NCI-H1092 treated with DMSO at 0.1 percent for 48 hours (cell line): ENCODE measurements at places on chromosomes 1 and 21.

DNA sequence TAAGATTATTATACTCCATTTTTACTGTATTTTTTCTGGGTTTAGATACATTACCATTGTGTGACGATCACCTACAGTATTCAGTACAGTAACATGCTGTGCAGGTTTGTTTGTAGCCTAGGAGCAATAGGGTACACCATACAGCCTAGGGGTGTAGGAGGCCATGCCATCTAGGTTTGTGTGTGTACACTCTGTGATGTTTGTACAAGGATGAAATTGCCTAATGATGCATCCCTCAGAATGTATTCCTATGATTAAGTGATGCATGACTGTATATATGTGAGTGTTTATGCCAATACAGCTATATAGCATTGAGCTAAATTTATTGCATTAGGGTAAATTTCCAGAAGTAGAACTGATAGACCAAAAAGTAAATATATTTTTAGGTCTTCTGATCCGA is 23.3 kb downstream of the TUFT1 start:
- no peak for DNase-seq

GRCh38 chr1:161839591-161839990 is 73.5 kb downstream of the ATF6 start:
- DNase-seq = no peak

GRCh38 chr1:13707164-13707563 is 7.2 kb downstream of the PRDM2 start:
- no peak for DNase-seq

DNA sequence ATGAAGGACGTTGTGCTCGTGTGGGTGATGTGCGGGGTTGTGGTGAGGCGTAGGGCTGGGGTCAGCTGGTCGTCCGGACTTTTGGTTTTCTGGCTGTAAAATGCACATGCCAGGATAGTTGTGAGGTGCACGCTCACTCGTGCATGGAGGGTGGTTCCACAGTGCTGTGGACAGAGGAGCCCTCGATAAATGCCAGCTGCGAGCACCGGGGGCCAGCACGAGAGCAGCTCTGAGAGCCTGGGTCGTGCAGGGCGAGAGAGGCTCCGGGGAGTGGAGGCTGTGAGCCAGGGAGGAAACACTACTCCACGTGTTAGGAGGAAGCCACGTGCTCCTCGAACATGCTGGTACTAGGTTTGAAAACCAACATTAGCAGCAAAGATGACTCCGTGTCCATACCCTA is 39.4 kb downstream of the COL18A1 start:
- DNase-seq = no peak

- DNase-seq = no peak
Observed at GRCh38 chr1:97943354-97943753, 22.5 kb upstream of the DPYD start.

DNA sequence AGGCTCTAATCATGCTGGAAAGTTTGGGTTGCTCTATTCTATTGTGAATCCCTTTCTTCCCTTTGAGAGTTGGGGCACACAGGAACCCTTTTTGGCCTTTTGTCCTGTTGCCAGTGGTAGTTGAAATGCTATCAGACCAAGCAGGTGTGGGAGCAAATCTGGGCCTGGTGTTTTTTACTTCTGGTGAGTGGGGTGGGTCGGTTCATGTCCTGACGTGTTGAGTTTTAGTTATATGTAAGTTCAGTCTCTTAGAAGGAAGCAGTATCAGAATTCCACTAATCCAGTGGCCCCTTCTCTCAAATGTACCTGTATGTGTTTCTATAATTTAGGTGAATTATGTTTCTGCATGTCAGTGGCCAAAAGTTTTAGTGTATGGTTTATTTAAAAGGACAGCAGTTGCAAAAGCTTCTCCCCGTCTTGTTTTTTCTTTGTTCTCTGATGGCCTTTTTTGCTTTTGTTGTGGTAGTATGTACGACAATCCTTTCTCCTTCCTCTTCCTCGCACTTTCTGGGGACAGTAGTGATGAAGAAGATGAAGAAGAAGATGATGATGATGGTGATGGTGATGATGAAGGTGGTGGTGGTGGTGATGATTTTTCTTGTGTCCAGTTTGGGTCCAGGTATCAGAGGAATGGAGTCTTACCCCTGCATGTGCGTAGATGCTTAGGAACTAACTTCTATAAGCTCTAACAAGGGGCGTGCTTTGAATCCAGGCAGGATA is 74.2 kb downstream of the UBE4B start:
- DNase-seq = no peak

GRCh38 chr1:75188892-75189291 is 54.7 kb downstream of the LHX8 start:
- DNase-seq = no peak

GRCh38 chr1:239764546-239764945 is 327.1 kb upstream of the FMN2 start:
- no peak for DNase-seq

DNA sequence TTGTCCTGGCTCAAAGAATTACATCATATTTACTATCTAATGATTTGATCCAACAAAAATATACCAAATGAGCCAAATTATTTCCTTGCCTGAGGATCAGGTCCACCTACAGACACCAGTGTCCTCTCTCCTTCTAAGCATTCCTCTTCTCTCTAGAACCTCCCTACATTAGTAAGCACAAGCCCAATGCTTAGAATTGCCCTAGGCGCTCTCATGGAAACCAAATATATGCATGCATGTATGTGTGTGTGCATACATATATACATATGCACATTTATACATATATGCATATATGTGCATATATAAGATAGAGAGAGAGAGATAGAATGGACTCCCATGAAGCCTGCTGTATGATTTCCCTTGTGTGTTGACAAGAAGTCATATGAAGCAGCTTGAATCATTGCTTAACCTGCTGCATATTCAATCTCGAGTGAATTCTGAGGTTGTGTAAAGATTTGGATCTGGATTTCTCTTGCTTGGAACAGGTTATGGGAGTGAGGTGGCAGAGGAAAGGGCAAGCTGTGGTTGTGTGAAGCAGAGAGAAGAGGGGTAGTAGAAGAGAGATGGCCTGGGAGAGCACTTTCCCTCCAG is 66.1 kb downstream of the SPAG17 start:
- DNase-seq = no peak

- DNase-seq = peak; percentile 99
Observed at GRCh38 chr1:37038227-37039093, 4.1 kb upstream of the GRIK3 start.

DNA sequence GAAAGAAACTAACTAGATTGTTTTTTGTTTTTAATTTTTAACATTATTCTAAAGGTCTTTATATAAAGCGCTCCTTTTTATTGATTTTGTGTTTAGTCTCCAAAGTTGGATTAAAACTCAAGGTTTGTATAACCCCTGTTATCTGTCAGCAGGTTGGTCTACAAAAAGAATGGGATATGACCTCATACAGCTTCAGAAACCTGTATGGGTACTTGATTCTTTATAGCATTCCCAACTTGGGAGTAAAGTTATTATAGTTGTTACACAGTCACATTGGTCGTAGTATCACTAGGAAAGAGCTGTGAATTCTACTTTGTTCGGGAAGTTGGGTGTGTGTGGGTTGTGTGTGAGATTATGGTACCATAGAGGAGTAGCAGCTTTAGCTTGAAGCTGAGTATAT is 52.4 kb downstream of the ZMYM4 start:
- no peak for DNase-seq

GRCh38 chr1:224684979-224685425 is 68.9 kb downstream of the CNIH3 start:
- no peak for DNase-seq

DNA sequence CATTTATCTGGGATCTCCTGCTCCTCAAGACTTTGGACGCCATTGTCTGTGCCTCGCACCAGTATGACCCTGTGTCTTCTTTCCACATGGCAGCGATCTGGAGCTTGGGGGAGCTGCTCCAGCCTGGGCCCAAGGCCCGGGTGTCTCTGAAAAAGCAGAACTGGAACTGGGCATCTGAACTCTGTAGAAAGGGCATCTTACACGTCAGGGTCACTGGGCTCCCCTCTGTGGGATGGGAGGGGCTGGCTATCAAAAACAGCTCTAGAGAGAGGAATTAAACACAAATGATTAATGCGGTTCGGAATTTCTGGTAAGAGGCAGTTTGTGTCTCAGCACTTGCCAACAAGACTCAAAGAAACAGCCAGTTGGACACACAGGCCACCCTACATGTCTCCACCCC is 16.1 kb downstream of the FCRL1 start:
- DNase-seq = no peak

DNA sequence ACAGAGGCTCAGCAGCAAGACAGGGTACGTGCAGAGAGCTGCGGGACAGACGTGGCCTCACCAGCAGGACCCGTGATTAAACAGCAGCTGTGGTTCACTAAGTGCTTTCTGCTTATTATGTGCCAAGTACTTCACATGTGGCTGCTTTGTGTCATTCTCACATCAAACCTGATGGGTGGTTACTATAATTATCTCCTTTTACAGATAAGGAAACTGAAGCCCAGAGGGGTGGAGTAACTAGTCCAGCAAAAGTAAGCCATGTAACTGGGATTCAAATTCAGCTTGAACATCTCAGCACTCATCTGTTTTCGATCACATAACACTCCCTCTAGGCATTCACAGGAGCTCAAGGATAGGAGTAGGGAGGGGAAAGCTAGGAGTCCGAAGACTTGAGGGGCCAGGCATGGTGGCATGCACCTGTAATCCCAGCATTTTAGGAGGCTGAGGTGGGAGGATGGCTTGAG is 50.8 kb upstream of the CLIC4 start:
- peak; percentile 83 for DNase-seq

DNA sequence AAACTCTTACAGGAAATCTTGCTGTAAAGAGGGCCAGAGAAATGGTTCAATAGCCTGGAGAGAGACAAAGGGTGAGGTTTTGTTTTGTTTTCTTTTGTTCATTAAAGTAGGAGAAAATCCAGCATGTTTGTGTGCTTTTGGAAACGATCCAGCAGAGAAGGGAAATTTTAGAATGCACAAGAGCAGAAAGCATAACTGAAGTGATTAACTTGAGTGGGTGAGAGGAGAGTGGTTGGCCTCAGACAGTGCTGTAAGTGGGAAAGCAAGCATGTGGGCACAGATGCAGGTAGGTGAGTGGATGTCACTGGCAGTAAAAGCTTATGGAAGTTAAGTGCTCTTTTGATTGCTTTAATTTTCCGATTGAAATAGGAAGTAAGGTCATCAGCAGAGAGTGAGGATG is 50.2 kb downstream of the EEIG2 start:
- DNase-seq = peak; percentile 97

DNA sequence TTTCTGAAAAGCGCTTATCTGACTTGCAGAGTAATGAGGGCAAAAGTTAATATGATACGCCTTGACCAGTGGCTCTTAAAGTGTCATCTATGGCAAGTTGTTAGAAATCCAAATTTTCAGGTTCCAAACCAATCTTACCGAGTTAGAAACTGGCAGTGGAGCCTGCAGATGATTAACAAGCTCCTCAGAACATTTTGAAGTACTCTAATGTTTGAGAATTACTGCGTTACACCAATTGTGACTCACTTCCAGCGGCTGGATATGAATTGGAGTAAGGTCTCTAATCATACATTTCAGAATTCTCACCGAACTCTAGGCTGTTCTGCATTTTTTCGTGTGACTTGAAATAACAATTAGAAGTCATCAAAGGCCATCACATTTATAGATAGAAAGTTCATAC is 73.5 kb upstream of the TMPRSS15 start:
- no peak for DNase-seq

DNA sequence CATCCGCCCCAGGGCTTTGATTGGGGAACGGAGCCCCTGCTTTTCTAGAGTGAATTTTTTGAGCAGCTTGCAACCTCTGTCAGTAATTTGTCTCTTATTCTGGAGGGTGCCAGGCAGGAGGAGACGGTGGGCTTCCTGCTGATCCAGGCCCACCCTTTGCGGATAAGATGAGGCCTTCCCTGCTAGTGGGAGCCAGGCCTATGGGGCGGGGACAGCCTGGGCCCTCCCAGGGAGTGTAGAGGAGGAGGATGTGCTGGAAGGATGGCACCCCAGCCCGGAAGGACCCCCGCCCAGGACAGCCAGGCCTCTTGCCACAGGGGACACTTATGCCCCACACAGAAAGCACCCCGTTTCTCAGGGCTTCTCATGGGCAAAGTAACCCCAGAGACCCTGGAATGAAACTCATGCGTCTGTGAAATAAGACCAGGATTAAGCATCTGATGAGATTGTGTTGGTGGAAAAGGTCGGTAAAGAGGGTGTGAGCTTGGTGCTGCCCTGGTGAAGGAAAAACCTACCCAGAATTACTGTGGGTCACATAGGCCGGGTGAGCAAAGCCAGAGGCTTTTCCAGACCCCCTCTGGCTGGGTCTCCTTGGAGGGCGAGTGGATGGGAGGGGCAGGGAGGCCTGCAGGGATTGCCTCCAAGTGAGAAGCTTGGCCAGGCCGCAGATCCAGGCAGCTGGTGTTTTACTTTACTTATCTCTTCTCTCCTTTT is 118.7 kb downstream of the SIK1 start:
- DNase-seq = no peak

GRCh38 chr1:228101994-228102790 is 933 bp downstream of the C1orf35 start:
- peak; percentile 53 for DNase-seq

GRCh38 chr21:31293986-31294385 is 50.1 kb downstream of the TIAM1 start:
- DNase-seq = no peak

- DNase-seq = no peak
Observed at GRCh38 chr1:3215198-3216014, 146.4 kb downstream of the PRDM16 start.

DNA sequence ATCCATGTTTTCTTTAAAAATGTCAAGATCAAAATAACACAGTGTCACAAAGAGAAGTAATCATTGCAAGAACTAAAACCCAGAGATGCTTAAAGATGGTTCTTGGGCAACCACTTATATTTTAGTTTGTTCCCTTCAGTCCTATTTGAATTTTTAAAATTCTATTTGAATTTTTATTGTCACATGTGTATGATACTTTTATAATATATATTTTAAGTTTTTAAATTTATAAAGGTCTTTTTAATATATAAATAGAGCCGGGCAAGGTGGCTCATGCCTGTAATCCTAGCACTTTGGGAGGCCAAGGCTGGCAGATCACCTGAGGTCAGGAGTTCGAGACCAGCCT is 22.3 kb upstream of the DISC1 start:
- no peak for DNase-seq

DNA sequence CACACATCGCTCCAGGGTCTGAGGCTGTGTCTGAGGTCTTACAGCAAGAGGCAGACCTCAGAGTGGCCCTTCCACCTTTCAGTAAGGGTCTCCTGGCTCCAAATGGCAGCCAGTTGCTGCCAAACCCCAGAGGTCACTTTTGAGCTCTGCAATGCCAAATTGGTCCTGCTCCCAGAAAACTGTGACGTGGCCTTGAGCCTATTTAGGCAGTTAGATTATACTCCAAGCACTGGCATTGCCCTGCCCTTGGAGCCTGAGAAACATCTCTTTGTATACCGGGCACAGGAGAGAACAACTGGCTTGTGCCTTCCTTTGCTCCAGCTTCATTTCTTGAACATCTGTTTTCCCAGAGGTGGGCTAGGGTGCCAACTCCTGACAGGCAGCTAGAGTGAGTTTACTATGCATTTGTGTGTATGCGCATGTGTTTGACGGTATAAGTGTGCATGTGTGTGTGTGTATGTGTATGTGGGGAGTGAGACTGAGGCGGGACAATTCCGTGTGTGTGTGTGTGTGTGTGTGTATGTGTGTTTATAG is 134.5 kb downstream of the IER5 start:
- no peak for DNase-seq

GRCh38 chr21:44681152-44681551 is 811 bp downstream of the KRTAP12-1 start:
- DNase-seq = no peak
